ENCODE measurements at places on chromosomes 13 and 19.
A peak's percentile ranks its signal among the peaks of the same experiment; 100 is the strongest.

GRCh38 chr19:40009674-40010073 lies 12.8 kb downstream of the ZNF546 start:
- no peak for DNase-seq

DNA sequence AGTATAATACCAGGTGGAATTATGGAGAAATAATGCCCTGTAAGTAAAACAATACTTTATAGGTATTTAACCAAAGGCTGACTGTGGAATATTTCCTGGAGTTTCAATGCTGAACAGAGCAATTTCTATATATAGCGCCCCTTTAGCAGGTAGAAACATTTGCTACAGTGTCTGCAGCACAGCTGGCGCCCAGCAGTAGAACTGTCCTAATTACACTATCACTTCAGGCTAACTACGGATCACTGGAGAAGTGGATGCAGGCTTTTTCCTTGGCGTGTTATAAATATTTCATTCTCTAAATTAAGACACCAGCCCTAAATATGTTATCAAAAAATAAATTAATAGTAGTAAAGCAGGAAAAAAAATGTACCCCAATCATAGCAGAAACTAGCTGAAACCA lies 3.1 kb downstream of the SHISA2 start:
- no peak for DNase-seq

DNA sequence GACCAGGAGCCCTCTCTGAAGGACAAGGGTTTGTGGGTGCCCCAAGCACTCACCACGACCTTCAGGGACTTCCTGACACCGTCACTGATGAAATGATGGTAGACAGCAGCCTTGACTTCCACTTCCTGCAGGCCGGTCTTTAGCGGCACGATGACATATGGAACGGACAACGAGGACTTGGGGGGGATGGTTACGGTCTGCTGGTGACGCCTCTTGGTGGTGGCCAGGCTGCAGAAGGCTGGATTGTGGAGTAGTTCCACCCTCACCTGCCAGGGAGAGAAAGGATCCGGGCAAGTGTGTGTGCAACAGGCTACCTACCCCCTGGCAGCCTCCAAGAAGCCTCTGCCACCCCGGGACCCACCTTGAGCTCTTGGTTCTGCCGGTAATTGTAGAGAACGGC lies 23.2 kb downstream of the C3 start:
- no peak for DNase-seq

DNA sequence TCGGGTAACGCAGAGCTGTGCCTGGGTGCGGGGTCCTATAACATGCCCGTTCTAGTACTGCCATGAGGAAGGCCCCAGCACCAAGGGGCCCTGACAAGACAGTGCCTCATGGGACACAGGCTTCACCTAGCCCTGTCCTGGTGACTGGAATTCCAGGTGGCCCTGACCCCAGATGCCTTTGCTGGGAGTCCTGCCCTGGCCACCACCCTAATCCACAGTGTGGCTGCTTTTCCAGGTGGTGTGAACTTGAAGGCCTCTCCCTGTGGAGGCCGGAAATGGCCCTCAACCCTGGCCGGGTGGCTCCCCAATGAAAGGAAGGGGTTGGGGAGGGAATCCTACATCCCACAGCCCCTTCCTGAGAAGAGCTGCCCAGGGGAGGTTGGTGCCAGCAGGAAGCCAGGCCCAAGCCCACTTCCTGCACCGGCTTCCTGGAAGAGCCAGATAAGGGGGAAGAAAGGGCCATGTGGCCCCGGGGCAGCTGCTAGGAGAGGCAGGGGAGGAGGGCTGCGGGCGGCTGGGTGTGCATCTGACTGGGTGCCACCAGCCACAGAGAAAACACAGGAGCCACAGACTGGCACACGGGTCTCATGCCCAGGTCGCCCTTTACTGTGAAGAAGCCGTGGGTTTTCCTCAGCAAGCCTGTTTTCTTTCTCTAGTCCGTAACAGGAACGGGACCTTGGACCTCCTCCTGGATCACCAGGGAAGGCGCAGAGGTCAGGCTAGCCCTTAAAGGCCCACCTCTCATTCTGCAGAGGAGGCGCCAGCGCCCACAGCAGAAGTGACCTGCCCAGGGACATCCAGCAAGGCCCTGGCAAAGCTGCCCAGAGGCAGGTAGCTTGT lies 4.7 kb downstream of the LSM4 start:
- peak; percentile 77 for DNase-seq

DNA sequence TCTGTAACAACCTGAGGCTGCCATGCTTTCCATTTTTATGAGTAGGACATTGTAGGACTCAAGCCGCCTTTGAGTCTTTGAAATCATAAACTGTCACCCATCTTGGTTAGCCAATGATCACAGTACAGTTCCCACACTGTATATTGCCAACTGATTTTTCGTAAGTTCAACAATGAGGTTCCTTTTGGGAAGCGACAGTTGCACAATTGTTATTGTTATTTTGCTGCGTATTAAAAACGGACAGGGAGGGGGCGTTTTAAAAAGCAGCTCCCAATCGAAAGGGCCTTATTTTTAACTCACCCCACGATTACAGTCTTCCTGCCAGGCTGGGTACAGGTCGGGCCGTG lies 601 bp downstream of the SLC46A3 start:
- no peak for DNase-seq

GRCh38 chr19:54074851-54075250 lies 6.3 kb downstream of the TARM1 start:
- no peak for DNase-seq

- DNase-seq, result no peak
Measured at GRCh38 chr19:4319067-4319718, 14.8 kb downstream of the FSD1 start.

DNA sequence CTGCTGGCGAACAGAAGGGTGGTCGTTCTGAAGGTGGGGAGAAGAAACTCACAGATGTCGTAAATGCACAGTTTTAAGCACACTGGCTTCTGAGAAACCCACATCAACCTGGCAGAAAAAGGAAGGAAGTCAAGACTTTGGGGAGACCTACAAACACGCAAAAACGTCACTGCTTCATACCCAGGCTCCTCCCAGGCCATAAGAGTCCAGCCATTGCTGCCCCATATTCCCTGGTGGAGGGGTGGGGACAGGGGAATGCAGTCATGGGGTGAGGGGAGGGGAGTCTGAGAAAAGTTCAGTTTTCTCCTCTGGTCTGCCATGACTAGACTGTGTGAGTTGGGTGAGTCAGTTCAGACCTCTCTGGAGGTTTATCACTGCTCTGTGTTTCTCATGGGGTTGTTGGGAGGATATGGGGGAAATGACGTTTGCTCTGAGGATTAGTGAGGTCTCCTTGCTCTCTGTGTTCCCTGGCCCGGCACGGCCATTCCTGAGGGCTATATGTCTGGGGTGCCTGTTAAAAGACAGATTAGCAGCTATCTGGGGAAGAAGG lies 139.0 kb downstream of the FLT1 start:
- DNase-seq, result no peak

- no peak for DNase-seq
Measured at GRCh38 chr13:26950968-26951367, 190.4 kb upstream of the GPR12 start.

GRCh38 chr13:89238496-89238895 lies 1567.3 kb downstream of the SLITRK5 start:
- DNase-seq, result no peak

DNA sequence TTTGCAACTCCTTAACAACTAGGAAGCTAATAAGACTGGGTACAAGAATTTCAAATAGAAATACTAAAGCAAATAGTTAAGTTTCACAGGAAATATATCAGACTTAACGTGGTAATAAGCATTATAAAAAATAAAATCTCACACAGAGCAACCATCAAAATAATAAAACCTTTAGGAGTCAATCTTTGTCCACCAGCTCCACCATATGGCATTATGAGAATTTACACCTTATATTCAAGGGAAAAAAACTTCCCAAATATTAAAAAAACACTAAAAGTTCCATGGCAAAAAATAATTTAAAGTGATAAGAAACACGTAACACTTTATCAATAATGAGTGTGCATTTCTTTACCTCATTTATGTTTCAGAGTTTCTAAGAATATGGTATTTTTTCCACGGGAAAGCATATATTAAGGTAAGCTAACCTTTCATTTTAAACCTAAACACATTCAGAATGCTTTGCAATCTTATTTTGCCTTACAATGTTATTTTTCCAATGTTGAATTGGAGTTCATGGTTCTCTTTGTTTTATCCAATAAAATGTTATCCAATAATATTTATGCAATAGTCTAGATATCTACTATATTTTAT lies 423.2 kb upstream of the SGCG start:
- DNase-seq, result no peak
